NCI-H1930 (cell line): ENCODE measurements at places on chromosomes 12 and 14.

- DNase-seq: no peak
These were observed 1.9 kb downstream of the RESF1 start for GRCh38 chr12:31961137-31961536.

- DNase-seq: no peak
These were observed 17.3 kb downstream of the KCNK10 start for GRCh38 chr14:88305528-88306322.

DNA sequence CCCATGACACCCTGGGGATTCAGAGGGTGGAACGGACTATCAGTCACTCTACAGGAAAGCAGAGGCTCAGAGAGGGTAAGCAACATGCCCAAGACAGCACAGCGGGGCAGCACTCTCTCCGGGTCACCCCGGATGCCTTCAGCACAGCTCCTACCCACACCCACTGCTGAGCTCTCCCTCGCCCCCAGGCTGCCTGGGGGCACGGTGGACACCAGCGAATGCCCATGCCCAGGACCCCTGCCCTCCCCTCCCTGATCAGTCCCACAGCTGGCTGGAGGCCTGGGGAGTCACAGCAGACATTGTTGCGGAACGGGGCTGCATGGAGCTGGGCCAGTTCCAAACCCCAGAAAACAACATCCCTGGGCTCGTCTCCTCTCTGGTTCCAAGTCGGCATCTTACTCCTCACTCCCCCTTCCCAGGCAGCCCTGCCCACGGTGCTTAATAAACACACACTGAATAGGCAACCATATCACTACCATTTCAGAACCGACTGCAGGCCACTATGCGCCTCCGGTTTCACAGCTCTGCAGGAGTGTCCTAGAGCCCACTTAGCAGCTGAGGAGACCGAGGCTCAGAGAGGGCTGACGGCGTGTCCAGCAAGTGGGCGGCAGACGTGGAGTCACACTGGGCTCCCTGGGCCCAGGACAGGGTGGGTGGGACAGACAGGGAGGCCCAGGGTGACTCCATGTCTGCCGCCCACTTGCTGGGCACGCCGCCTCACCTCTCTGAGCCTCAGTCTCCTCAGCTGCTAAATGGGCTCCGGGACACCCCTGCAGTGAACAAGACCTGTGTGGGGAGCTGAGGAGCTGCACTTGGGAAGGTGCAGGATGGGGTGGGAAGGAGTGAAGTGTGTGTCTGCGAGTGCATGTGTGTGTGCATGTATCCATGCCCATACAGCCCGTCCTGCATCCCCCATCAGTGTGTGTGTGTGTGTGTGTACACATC lies 27.0 kb downstream of the CCDC85C start:
- DNase-seq: no peak

- no peak for DNase-seq
These were observed at the start of gene PDE6H for GRCh38 chr12:14972816-14973215. Gene PDE6H, plus strand, starts transcription at chr12:14973042. Its CDS starts 4,971 bp downstream, at chr12:14978013.

DNA sequence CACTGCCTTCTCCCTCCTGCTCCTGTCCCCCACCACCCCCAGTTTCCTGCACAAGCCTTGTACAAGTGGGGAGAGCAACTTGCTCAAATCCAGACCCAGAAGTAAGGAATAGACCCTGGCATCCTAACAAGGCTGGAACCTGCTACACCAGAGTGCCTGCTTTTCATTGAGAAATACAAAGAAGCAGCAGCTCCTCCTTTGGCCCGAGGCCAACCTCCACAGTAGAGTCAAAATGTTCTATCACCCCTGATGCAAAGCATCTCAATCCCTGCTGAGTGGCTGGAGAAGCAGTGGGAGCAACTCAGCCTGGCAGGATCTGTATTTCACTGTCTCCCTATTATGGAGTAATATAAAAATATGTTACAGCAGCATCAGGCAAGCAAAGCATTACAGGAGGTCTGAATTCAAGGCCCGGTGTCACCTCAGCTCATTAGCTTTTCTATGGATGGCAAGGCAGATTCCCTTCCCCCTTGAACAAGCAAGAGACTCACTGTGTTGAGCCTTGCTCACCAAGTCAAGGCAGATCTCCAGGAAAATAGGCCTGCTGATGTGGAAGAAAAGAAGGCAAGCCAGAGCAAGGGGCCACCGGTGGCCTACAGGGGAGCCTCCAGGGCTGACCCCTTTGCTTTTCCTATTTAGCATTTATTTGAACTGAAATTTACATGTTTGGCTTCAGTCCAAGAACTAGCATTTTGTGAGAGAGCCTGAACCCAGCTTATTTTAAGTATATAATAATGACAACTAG lies 186.3 kb upstream of the EGLN3 start:
- DNase-seq: no peak

GRCh38 chr12:94671917-94672316 lies 21.6 kb upstream of the TMCC3 start:
- no peak for DNase-seq

GRCh38 chr12:49873361-49873934 lies 30.3 kb downstream of the FAIM2 start:
- no peak for DNase-seq

DNA sequence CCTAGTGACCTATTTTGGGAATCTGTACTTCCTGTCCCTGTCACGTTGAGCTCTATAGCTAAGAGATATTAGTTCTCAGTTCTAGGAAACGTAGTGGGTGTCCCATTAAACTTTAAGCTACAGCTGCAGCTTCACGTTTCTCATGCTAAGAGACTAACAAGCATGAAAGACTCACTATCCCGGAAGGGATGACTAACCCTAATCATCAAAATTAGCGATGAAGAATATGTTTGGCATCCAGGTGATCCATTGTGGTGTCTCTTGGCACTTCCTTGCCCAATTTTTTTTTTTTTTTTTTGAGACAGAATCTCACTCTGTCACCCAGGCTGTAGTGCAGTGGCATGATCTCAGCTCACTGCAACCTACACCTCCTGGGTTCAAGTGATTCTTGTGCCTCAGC lies 11.0 kb upstream of the LALBA start:
- no peak for DNase-seq

- no peak for DNase-seq
These were observed 177.3 kb upstream of the CDKN3 start for GRCh38 chr14:54219261-54220070.

DNA sequence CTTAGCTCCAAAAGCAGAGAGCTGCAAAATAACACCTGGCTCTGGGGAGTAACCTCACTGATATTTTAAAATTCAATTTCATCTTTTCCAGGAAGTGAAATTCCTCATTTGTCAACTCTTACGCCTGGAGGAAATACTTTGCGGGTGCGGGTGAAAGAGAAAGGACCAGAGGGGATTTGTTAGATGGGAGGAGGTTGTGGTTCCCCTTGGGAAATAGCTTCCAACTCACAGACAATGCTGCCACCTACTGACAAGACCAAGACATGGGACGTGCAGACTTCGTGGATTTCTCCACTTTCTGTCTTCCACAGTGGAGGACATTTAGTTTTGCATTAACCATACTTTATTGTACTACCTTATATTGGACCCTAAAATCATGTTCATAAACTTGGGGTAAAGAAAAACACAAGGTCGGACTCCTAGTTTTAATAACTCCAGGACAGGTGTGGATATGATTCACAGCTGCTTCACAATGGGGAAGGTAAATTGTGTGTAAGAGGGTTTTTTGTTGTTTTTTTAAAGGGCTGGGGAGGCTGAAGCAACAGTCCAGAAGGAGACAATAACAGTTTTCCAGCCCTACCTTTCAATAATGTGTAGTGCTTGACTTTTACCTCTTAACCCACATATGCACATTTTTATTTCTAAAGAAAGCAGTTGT lies 10.8 kb downstream of the FBXL14 start:
- DNase-seq: peak; percentile 82

GRCh38 chr12:107126796-107127481 lies 33.6 kb upstream of the CRY1 start:
- peak; percentile 17 for DNase-seq

DNA sequence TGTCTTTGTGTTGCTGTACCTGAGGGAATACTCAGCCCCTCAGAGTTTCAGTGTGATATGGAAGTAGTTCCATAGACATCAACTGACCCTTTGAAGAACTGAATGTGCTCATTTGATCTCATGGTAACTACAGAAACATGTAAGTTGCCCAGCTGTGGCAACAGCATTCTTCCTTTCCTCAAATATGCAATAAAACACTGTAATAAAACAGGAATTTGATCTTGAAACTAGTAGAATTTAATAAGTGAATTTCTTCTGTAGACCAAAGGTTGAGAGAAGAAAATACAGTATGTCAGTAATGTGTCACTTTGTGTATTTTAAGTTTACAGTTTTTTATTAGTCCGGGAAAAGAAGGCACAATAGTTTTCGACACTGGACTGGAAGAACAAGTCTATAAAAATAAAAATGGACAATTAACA lies 31.9 kb downstream of the KCTD10 start:
- no peak for DNase-seq

GRCh38 chr12:124904306-124905098 lies 9.9 kb downstream of the UBC start:
- DNase-seq: no peak

GRCh38 chr14:32597771-32598170 lies 268.7 kb downstream of the AKAP6 start:
- no peak for DNase-seq

- no peak for DNase-seq
These were observed 61.2 kb upstream of the DYNC1H1 start for GRCh38 chr14:101903111-101903561.

- no peak for DNase-seq
These were observed 3.3 kb upstream of the ATG101 start for GRCh38 chr12:52066346-52067080.

DNA sequence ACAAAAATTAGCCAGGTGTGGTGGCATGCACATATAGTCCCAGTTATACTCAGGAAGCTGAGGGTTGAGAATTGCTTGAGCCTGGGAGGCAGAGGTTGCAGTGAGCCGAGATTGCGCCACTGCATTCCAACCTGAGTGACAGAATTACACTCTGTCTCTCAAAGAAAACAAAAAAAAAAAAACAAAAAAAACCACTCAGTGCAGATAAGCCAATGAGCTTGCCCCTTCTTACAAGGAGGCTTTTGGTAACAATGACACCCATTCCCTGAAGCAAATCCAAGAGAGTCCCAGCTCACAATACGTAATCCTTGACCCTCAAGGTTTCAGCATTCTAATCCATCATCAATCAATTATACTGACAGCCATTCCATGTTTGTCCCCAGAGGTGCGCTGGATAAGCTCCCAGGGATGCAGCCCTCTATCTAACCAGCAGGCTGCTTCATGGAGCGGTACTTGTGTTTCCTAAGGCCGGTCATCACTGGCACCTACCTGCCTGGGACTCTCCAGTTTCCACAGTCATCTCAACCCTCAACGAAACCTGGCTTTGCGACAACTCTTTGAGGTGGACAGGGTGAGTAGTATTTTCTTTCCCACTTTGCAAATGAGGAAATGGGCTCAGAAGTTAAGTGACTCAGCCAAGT lies 12.4 kb downstream of the GCN1 start:
- no peak for DNase-seq

DNA sequence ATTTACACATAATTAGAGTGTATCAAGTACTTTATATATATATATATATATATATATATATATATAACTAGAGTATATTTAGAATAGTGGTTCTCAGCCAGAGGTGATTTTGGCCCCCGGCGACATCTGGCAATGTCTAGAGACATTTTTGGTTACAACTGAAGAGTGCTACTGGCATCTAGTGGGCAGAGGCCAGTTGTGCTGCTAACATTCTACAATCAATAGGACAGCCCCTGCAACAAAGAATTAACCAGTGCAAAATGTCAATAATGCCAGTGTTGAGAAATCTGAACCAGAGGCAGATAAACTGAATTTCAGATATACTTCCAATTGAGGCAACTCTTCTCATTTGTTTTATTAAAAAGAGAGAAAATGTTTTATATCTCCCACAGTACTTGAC lies 8.9 kb downstream of the GTF2A1 start:
- DNase-seq: no peak

- no peak for DNase-seq
These were observed 27.7 kb downstream of the TPCN1 start for GRCh38 chr12:113248842-113249435.

DNA sequence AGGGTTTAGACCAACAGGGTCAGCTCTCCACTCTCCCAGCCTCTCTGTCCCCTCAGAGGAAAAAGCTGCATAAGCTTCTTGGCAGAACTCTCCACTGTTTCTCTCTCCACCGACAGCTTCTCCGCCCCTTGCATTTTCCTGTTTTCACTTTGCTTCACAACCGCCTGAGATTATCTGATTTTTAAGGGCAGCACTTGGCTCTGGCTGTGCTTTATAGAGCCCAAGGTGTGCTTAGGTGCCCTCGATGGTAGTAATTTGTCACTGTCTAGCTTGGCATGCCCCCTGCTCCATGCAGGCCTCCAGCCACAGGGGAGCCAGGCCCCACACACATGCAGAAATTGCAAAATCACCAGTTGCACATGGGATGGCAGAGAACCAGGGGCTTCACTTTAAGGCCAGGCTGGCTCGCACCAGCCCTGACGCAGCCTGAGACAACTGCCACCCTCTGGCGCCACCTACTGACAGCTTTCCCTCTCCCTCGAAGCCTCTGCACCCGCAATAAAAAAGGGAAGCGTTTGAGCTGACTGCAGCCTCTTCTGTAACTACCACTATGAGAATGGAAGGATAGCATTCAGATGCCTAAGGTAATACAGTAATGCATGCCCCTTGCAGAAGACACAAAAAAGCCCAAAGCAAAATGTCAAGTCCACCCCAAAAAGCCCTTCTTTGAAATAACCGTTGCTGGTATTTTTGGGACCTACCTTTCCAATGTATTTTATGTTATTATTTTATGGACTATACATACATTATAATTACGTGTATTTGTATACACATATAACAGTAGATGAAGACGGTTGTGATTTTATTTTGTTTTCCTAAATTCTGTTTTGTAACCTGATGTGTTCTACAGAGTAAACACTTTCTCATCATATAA lies 32.0 kb upstream of the RIMBP2 start:
- DNase-seq: peak; percentile 58

- DNase-seq: no peak
These were observed 13.3 kb upstream of the TMCC3 start for GRCh38 chr12:94663702-94664101.

DNA sequence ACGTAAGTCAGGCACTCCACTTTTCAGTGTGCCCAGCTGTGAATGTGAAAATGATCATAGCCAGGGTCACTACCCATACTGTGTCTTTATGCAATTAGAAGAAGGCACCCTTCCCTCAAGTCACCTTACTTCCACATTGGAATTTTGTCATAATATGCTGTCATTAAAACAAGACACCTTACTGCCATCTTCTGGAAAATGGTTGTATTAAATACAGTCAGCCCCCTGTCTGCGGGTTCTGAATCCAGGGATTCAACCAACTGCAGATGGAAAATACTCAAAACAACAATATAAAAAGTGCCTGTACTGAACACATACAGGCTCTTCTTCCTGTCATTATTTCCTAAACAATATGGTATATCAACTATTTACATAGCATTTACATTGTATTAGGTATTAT lies 70.2 kb upstream of the TBX5 start:
- DNase-seq: no peak

GRCh38 chr14:74954232-74954946 lies 1.0 kb downstream of the PGF start:
- no peak for DNase-seq

GRCh38 chr12:64723630-64724029 lies 35.6 kb downstream of the GNS start:
- DNase-seq: no peak
